Gastroesophageal sphincter (tissue), 4 donors: ENCODE measurements at places on chromosomes 13 and 19. TPM values are rescaled to one million over a fixed set of nuclear protein-coding genes. Genes with fewer than 3 reads are reported as not detected.

WDR62 gene
- 0.31 TPM for total RNA-seq

IL11 gene
- total RNA-seq: 0.67 TPM

TGFBR3L gene
- total RNA-seq: 4.5 TPM

CYP4F11 gene
- 2.3 TPM for total RNA-seq

POGLUT2 gene
- 17.9 TPM for total RNA-seq

NLRP4 gene
- not detected for total RNA-seq

NKPD1 gene
- total RNA-seq: 0.39 TPM

SOX1 gene
- 0.23 TPM for total RNA-seq

CLDN10 gene
- total RNA-seq: not detected

LIG1 gene
- 8.2 TPM for total RNA-seq

SHISA2 gene
- total RNA-seq: 3.1 TPM

LONP1 gene
- 71.8 TPM for total RNA-seq

PEAK3 gene
- 1.3 TPM for total RNA-seq

KLC3 gene
- not detected for total RNA-seq

LILRA2 gene
- 0.47 TPM for total RNA-seq

ZNF221 gene
- 5.7 TPM for total RNA-seq

URI1 gene
- 75.1 TPM for total RNA-seq

PTPRH gene
- total RNA-seq: 4.0 TPM

ZNF816 gene
- 5.3 TPM for total RNA-seq

ZNF568 gene
- 10.6 TPM for total RNA-seq

PDX1 gene
- total RNA-seq: not detected

ATXN8OS gene
- total RNA-seq: not detected

ZNF345 gene
- 6.3 TPM for total RNA-seq

ZNF773 gene
- 5.1 TPM for total RNA-seq

GET3 gene
- 47.3 TPM for total RNA-seq

RHPN2 gene
- total RNA-seq: 1.6 TPM

PRTN3 gene
- total RNA-seq: not detected

GRIN2D gene
- total RNA-seq: 0.47 TPM

C19orf81 gene
- not detected for total RNA-seq

FFAR1 gene
- total RNA-seq: not detected

GPR12 gene
- not detected for total RNA-seq

FUT1 gene
- total RNA-seq: 0.54 TPM

TMEM86B gene
- total RNA-seq: 3.8 TPM

ZNF573 gene
- total RNA-seq: 5.7 TPM

LILRA1 gene
- 0.94 TPM for total RNA-seq

CHAMP1 gene
- 11.8 TPM for total RNA-seq

SLC7A10 gene
- total RNA-seq: not detected

SELENOV gene
- not detected for total RNA-seq

KRTDAP gene
- not detected for total RNA-seq

CYP2A7 gene
- total RNA-seq: not detected

PSG6 gene
- total RNA-seq: not detected

LHB gene
- total RNA-seq: not detected

ONECUT3 gene
- 0.04 TPM for total RNA-seq

CEACAM8 gene
- not detected for total RNA-seq

TBXA2R gene
- 14.9 TPM for total RNA-seq

MCF2L gene
- total RNA-seq: 25.0 TPM

COX6B2 gene
- not detected for total RNA-seq

YJEFN3 gene
- total RNA-seq: 1.4 TPM
